Renal pelvis (tissue), 12 donors: ENCODE measurements at places on chromosomes 5 and 9. TPM values are rescaled to one million over a fixed set of nuclear protein-coding genes. Genes with fewer than 3 reads are reported as not detected.

Gene LRRC70
- 5.7 TPM for polyA plus RNA-seq

Gene GDNF
- polyA plus RNA-seq: 12.4 TPM

Gene PARP8
- 16.3 TPM for polyA plus RNA-seq

Gene KCNV2
- polyA plus RNA-seq: 0.31 TPM

Gene ADAMTSL1
- polyA plus RNA-seq: 10.4 TPM

Gene IL5
- polyA plus RNA-seq: not detected

Gene PCDHGA4
- polyA plus RNA-seq: 2.4 TPM

Gene CAVIN4
- 3.9 TPM for polyA plus RNA-seq

Gene RASEF
- 8.9 TPM for polyA plus RNA-seq

Gene C9orf153
- polyA plus RNA-seq: 0.13 TPM

Gene HTR4
- polyA plus RNA-seq: 0.12 TPM

Gene FBXO10
- 13.8 TPM for polyA plus RNA-seq

Gene OGN
- polyA plus RNA-seq: 65.2 TPM

Gene FLT4
- 33.7 TPM for polyA plus RNA-seq

Gene SLC4A9
- polyA plus RNA-seq: 36.4 TPM

Gene LCN2
- 1.2 TPM for polyA plus RNA-seq

Gene COQ4
- 64.1 TPM for polyA plus RNA-seq

Gene INSYN2B
- polyA plus RNA-seq: 2.1 TPM

Gene ZNF300
- polyA plus RNA-seq: 35.5 TPM

Gene OLFM1
- polyA plus RNA-seq: 2.6 TPM

Gene EXOC3
- 79.1 TPM for polyA plus RNA-seq

Gene CWC27
- 32.5 TPM for polyA plus RNA-seq

Gene RCL1
- polyA plus RNA-seq: 18.2 TPM

Gene HINT2
- polyA plus RNA-seq: 59.5 TPM

Gene FCN2
- polyA plus RNA-seq: 0.68 TPM

Gene PCDHB16
- 7.4 TPM for polyA plus RNA-seq

Gene WDR38
- 0.41 TPM for polyA plus RNA-seq
